ENCODE measurements at places on chromosomes 4 and X.

DNA sequence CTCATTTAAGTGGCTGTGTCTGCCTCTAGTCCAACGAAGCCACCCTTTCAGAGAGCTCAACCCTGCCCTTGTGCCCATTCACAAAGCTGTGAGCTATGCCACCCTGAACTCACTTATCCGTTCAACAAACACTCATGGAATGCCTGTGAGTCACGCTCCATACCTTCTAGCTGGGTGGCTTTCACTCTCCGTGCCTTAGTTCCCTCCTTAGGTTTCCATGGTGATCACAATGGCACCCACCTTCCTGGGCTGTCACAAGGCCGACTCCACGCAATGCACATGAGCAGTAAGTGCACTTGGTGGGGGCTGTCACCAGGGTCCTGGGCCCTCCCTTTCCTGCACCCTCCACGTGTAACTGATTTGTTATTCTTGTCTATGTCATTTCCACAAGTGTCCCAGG lies 37.2 kb upstream of the PPP2R2C start:
- DNase-seq = no peak

- DNase-seq = no peak
Observed at GRCh38 chr4:69832326-69833030, 27.5 kb downstream of the SULT1E1 start.

- DNase-seq = no peak
Observed at GRCh38 chr4:132865458-132865857, 283.6 kb upstream of the PCDH10 start.

DNA sequence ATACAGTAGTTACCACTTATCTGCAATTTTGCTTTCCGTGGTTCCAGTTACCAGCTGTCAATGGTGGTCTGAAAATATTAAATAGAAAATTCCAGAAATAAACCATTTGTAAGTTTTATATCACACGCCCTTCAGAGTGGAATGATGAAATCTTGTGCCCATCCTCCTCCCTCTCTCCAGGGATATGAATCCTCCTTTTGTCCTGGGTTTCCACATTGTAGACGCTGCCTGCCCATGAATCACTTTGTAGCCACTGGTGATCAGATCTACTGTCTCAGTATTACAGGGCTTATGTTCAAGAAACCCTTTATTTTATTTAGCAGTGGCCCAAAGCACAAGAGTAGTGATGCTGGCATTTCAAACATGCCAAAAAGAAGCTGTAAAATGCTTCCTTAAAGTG lies 198.6 kb downstream of the KCNIP4 start:
- DNase-seq = no peak

GRCh38 chr4:80154545-80154933 lies 42.8 kb upstream of the PRDM8 start:
- DNase-seq = no peak

DNA sequence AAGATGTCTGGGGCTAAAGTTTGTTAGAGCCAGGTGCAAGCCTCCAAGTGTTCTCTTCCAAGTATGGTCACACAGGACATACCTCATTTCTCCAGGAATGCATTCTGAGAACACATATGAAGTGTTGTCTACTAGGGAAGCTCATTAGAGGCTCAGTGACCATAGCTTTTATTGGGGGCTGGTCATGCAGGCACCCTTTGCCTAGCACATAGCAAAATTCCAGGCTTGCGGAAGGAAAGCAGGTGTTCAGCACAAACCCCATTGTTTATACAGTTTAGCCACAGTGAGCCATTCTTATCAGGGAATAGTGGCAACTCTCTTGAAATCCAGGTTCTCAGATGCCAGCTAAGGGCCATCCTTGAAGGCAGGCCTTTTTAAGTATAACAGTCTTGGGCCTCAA lies 339.4 kb upstream of the ZCCHC13 start:
- DNase-seq = no peak

DNA sequence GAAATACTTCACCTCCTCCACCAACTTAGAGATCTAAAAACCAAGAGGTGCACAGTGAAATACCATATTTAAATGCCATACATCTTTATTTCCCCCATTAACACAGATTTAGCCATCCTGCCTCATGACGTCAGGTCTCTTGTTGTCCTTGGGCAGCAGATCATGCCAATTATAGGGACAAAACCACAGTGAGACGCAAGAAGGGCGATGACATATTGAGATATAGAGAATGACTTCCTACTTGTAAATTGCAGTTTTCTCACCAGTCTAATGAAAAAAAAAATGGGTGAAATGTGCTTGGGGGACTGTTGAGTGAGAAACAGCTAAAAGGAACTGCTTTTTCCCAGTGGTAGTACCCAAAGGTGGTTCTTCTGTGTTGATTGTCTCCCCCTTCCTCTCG lies 24.3 kb downstream of the RS1 start:
- no peak for DNase-seq

DNA sequence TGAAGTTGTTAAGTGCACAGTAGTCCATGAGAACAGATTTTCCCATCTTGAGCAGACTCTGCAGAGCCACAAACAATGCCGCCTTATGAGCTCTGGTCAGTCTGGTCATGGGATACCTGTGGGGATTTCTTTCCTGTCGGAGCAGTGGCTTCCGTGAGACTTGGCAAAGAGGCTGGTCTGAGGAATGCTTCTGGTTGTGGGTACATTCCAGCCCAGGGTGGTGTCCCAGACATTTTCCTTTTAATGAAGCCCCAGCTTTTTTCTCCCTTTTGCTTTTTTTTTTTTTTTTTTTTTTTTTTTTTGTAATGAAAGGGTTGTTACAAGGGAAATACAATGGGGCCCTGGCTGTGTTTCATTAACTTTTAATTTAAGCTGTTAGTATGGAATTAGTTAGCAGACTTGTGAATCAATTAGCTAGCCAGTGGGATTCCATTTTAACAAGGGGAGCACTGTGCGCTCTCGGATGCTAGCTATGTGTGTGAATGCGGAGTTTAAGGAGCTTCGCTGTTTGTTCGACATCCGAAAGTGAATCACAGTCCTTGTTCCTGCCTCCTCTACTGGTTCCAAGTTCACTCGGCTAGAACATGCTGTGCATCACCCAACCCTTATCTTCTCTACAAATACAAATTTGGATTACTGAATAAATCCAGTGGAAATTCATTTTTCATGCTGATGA lies 225.1 kb downstream of the CBR4 start:
- no peak for DNase-seq

- no peak for DNase-seq
Observed at GRCh38 chr4:98423009-98423408, 161.8 kb downstream of the RAP1GDS1 start.

GRCh38 chrX:112664924-112665323 lies 14.8 kb downstream of the LHFPL1 start:
- no peak for DNase-seq

- DNase-seq = no peak
Observed at GRCh38 chr4:54746218-54746617, 88.5 kb downstream of the KIT start.

GRCh38 chr4:10879411-10880110 lies 195.0 kb upstream of the CLNK start:
- DNase-seq = no peak

DNA sequence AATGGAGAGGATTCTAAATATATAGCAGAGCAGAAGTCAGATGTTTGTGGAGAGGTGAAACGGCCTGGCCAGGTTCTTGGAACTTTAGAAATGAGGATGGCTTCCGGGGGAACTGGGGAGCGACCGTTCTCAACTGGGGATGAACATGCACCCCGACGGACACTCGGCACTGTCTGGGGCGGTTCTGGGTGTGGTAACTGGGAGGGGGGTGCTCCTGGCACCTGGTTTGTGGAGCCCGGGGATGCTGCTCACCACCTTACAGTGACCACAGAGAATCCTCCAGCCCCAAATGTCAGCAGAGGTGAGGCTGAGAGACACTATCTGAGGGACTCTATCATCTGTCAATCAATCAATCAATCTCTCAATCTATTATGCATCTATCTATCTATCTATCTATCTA lies 69.0 kb upstream of the PPP2R3B start:
- no peak for DNase-seq

DNA sequence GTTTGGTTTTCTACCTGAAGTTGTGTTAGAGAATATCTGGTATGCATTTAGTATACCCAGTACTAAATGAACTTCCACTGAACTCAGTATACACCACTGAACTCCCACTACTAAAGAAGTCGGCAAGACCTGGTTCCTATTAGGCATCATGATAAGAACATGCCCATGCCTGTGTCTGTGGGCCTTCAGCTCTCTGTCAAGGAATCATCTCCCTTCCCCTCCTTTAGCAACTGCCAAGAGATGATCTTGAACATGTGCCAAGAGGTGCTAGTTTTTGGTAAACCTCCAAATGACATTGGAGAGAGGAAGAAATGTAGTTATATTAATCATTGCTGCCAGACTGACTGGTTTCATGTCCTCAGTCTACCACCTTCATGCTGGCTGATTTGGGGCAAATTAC lies 113.2 kb downstream of the ATP10D start:
- no peak for DNase-seq

DNA sequence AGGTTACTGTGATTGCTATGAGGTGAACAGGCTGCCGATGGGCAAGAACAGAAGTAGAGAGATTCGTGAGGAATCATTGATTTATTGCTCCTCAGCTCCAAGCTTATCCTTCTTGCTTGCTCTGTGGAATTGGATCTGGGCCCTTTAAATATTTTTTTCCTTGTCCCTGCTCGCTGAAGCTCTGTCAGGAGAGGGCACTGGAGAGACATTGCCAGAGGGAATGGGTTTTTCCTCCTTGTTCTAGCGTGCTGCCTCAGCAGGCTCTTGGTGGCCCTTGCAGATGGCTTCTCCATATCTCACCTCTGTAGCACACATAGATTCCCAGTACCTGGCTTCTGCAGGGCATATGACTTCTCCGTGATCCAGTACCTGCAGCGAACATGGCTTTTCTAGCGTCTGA lies 67.4 kb downstream of the CNGA2 start:
- no peak for DNase-seq

DNA sequence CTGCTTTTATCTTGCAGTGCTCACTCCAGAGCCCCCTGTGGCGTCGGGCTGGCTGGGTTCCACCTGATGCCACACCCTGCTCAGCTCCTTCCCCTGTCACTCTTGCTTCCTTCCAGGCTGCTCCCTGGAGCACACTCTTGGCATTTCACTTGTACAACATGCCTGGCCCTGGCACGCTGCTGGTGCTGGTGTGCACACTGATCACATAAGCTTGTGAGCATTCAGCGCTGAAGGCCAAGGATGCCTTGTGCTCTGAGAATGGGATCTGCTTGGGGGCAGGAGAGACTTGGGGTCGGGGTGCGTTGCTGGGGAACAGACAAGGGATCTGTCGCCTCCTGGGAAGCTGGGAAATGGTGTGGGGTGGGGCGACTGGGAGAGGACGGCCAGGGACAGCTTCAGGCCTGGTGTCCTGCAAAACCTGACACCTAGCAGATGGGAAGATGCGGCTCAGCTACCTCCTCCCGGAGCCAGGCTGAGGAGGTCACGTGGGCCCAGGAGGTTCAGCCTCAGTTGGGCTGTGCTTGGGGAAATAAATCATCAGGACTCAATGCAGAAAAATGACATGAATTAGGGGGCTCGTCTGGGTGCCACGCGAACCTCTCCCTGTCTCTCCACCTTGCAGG lies 108.5 kb downstream of the PHKA2 start:
- DNase-seq = no peak

DNA sequence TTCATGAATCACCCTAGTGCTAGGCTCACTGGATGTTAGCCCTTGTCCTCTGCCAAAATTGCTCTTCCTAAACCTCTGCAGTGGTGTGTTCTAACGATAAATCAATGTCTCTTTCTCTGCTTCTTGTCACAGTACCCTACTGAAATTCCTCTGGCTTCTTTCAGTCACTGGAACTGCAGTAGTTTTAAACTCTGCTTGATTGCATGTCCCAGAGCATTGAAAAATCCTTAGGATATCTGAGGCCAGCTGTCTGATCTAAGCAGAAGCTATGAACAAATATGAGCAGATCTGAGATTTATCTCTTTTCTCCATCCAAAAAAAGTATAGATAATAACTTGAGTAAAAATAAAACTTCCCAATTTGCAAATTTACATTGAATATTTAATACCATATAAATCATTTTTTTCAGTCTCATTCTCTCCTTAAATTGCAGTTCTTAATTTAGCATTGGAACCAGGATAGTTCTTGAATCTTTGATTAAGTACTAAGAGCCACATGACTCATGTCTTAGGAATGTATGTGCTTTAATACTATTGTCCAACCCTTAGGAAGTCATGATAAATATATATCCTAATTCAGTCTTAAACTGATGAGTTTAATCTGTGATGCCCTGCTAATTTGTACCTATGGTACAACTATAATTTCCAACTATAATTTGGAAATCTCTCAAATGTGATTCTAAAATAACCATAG lies 169.7 kb downstream of the PDHA2 start:
- DNase-seq = no peak

DNA sequence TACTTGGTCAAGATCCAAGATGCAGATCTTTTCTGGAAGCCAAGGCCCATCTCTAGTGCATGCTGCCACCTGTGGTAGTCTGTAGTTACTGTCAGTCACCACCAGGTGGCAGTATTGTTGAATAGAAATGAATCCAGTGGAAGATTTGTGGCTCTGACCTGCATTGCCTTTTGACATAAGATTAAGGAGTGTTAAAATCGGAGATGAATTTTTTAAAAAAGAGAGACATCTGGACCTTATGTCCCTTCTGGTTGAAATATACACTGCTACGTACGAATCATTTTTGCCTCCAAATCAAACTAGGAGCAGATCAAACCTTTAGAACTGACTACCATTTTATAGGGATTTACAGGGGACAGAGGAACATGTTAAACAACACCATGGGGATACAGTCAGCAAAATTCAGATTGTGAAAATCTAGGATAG lies 46.9 kb upstream of the RHOH start:
- peak; percentile 70 for DNase-seq

DNA sequence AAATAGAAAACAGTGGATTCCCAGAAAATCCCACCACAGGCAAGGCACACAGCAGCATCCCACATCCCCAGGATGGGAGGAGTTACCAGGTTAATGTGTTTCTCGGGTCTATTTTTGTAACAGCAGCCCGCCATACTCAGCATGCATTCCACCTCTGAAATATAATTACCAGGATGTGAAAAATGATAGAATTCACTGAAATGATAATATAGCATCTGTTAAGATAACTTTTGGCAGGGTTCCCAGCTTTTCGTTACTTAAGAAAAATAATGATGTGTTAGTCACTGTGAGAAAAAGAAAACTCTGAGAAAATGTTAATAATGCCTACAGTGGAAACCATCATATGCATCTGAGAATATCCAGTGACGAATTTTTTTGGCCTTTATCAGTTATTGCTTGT lies 87.1 kb downstream of the VCX2 start:
- no peak for DNase-seq

DNA sequence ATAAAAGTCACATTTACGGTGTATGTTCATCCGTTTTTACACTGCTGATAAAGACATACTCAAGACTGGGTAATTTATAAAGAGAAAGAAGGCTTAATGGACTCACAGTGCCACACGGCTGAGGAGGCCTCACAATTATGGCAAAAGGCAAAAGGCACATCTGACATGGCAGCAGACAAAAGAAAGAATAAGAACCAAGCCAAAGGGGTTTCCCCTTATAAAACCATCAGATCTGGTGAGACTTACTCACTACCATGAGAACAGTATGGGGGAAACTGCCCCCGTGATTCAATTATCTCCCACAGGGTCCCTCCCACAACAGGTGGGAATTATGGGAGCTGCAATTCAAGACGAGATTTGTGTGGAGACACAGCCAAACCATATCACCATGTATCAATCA lies 7.3 kb upstream of the GUCY1B1 start:
- no peak for DNase-seq
